DMS 273 treated with DMSO at 0.1 percent for 48 hours (cell line): ENCODE measurements at places on chromosomes 6 and 20.

DNA sequence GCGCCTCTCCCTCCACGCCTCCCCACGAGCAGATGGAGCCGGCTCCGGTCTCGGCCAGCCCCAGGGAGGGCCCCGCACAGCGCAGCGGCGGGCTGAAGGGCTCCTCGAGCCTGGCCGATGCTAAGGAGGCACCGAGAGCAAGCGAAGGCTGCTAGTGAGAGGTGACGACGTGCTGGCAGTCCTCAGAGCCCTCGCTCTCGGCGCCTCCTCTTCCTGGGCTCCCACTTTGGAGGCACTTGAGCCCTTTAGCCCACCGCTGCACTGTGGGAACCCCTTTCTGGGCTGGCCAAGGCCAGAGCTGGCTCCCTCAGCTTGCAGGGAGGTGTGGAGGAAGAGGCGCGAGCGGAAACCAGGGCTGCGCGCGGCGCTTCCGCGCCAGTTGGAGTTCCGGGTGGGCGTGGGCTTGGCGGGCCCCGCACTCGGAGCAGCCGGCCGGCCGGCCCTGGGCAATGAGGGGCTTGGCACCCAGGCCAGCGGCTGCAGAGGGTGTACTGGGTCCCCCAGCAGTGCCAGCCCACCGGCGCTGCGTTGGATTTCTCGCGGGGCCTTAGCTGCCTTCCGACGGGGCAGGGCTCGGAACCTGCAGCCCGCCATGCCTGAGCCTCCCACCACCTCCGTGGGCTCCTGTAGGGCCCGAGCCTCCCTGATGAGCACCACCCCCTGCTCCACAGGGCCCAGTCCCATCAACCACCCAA lies 2.5 kb upstream of the TMEM14C start:
- DNase-seq, result no peak

DNA sequence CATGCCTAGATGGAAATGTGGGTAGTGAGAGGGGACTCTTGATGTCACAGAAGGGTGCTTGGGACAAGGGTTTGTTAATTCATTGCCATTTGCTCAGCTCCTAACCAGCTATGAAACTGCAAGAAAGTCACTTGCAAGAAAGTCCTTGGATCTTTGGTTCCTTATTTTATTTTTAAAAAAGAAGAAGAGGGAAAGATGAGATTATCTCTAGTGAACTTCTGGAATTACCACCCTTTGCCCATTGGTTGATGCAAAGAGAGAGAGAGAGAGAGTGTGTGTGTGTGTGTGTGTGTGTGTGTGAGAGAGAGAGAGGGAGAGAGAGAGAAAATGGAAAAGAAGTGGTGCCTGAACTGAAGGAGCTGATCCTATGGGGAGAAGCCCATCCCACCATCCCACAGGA lies 4.6 kb upstream of the SFT2D1 start:
- DNase-seq, result no peak

- no peak for DNase-seq
Measured at GRCh38 chr6:111689946-111690345, 84.3 kb upstream of the TRAF3IP2 start.

- DNase-seq, result no peak
Measured at GRCh38 chr6:83917001-83917400, 57.5 kb downstream of the CYB5R4 start.

GRCh38 chr6:17600527-17601385 lies 654 bp downstream of the FAM8A1 start:
- no peak for DNase-seq

DNA sequence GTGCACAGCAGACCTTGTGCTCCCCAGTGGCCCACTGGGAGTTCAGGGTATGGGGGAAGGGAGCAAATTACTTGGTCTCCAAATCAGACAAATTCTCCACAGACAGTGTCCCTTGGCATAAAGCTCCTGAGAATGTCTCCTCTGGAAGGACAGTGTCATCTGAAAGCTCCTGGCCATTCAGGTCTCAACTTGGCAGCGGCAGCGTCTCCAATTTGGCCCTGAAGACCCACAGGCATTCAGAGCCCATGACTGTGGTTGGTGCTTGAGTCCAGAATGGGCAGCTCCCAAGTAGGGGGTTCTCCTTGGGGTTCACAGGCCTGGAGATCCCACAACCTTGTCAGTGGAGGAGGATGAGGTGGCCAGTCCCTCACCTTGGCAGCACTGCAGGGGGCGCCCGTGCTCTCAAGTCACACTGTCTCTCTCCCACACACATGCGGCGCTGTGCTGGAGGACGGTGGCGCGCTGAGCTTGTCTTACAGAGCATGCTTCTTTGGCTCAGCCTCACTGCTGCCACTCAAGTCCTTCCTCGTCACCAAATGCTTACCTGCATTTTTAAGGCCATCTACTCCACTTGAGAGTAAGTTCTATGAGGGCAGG lies 20.7 kb downstream of the DYNLRB1 start:
- no peak for DNase-seq

GRCh38 chr6:37366910-37367309 lies 13.1 kb downstream of the RNF8 start:
- peak; percentile 53 for DNase-seq

DNA sequence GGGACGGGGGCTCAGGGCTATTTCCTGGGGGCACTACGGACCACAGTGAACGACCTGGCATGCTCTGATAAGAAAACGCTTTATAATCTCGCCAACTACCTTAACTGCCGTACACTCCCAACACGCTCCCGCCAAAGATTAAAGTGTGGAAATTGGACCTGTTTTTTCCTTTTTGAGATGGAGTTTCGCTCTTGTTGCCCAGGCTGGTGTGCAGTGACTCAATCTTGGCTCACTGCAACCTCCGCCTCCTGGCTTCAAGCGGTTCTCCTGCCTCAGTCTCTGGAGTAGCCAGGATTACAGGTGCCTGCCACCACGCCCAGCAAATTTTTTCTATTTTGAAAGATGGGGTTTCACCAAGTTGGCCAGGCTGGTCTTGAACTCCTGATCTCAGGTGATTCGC lies 346 bp upstream of the SLC44A4 start:
- DNase-seq, result no peak

- no peak for DNase-seq
Measured at GRCh38 chr6:46979206-46979605, 57.5 kb upstream of the ADGRF5 start.

GRCh38 chr6:5529733-5530132 lies 268.4 kb downstream of the FARS2 start:
- no peak for DNase-seq

- DNase-seq, result no peak
Measured at GRCh38 chr20:47013606-47014005, 119.0 kb downstream of the EYA2 start.

GRCh38 chr6:29850011-29850553 lies 22.5 kb downstream of the HLA-G start:
- no peak for DNase-seq

- DNase-seq, result no peak
Measured at GRCh38 chr6:78713564-78713963, 153.8 kb upstream of the IRAK1BP1 start.

DNA sequence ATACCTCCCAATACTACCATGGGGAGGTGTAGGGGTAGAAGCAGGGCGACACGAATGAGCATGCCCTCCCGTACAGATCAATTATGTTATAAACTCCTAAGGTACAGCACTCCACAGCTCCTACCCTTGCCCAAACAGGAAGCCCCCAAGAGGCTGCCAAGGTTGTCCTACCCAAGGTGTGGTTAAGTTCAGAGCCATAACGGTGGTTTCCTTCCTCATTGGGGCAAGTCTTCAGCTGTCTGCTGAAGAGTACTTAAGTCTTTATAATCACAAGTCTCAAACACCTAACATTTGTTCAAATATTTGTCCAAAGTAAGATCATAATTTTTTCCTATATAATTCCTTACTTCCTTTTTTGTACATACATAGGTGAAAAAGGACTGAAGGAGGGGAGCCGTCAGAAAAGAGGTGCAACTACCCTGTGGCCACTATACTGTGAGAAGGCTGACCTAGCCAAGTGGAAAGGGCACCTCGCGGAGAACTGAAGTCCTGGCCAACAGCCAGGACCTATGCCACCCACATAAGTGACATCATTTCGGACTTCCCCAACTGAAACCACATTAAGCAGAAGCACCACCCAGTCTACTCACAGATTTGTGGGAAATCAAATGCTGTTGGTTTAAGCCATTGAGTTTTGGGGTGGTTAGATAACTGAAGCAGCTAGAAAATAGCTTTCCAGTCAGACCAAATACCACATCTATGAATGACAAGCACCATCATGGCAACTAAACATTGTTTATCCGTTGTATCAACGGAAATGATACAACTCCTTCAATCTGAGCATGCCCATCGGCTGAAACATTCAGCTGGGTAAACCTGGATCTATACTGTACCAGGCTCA lies 2.9 kb upstream of the RAB22A start:
- no peak for DNase-seq

- no peak for DNase-seq
Measured at GRCh38 chr6:88177961-88178464, 11.9 kb upstream of the CNR1 start.

GRCh38 chr6:8948733-8949132 lies 513.4 kb upstream of the SLC35B3 start:
- DNase-seq, result no peak

DNA sequence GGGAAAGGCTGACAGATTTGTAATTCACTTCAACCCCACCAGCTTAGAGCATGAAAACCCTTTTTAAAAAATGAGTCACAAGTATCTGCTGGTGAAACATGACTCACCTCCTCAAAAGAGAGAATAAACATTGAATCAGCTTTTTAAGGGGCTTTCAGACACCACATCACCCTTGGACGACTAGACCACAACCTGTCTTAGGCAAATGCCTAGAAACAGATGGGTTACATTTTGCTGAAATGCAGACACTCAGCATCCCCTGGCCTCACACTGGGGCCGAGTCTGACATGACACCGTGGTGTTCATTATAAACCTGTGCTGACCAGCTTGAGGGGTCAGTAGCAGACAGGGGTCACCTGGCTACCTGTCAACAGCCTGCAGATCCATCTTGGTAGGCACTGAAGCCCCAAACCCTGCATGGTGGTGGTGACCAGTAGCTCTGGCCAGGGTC lies 175.3 kb upstream of the CST7 start:
- DNase-seq, result no peak

GRCh38 chr6:40274058-40274457 lies 313.1 kb downstream of the LRFN2 start:
- no peak for DNase-seq

DNA sequence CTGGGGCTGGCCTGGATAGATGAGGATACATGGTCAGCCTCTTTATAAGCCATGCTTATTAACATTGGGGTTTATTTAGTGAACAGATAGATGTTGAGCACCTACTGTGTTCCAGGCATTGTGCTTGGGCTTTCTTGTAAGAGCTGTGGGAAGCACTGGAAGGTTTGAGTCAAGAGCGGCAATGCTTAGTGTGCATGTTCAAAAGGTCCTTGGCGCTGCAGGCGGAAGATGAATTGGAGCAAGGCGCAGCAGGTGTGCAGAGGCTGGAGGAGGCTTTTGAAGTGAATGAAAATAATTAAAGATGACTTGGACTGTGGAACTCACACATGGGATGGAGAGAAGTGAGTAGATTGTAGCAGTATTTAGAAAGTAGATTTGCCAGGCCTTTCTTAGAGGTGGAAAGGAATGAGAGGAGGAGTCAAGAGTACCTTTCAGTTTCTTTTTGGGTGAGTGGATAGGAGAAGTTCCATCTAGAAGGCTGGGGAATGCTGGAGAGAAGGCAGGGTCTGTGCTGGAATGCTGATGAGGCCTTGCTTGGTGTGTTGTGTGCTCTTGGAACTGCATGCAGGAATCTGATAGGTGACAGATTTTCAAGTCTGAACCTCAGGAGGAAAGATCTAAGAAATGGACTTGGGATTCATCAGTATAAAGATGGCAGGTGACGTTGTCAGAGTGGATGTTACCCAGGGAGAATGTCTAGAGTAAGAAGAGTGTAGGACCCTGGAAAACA lies 26.4 kb downstream of the SNX9 start:
- no peak for DNase-seq

- peak; percentile 20 for DNase-seq
Measured at GRCh38 chr20:50635676-50636600, 55.4 kb downstream of the RIPOR3 start.

- no peak for DNase-seq
Measured at GRCh38 chr20:3933218-3933617, 44.0 kb downstream of the PANK2 start.

GRCh38 chr6:40256831-40257230 lies 322.6 kb upstream of the MOCS1 start:
- DNase-seq, result no peak

GRCh38 chr20:41408156-41408794 lies 41.7 kb upstream of the EMILIN3 start:
- DNase-seq, result no peak

DNA sequence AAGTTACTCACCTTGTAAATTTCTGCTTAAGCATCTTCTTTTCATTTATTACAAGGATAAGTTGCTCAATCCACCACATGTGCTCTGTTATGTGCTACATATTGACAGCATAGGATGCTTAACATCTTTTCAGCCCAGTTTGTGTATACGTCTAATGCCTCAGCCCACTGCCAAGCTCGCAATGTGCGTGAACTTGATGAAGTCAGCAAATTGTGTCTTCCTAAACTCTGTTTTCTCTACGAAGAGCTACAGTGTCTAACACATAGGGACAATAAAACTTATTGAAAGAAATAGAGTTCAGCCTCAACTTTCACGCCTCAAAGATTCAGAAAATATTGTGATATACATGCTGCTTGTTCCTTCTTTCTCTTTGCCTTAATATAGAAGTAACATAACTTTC lies 500.0 kb downstream of the TFAP2B start:
- no peak for DNase-seq

- DNase-seq, result no peak
Measured at GRCh38 chr6:52215787-52216186, 28.5 kb downstream of the IL17F start.

- DNase-seq, result no peak
Measured at GRCh38 chr20:4150070-4150441, 134.7 kb upstream of the RNF24 start.

DNA sequence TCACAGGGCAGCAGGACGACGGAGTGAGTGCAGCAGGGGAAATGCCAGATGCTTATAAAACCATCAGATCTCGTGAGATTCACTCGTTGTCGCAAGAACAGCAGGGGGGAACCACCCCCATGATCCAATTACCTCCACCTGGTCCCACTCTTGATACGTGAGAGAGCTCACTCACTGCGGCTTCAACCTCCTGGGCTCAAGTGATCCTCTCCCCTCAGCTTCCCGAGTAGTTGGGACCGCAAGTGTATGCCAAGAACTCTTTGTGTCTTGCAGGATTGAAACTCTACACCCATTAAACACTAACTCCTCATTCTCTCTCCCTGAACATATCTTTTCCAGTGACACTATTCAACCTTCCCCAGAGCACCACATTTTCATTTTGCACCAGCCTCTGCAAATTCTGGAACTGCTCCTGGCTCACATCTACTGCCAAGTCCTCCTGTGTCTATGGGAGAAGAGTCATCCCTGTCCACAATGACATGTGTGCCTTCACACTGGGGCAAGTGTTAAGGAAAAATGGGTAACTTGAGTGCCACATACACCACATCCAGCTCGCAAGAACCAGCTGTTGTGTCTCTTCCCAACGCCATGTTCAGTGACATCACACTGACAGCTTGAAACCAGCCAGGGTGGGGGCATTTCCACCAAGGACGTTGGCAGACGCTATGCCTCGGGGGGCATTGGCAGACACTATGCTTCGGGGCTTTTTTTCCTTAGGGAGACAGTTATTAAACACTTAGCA lies 14.7 kb upstream of the TAF4 start:
- peak; percentile 11 for DNase-seq
